ENCODE measurements at places on chromosomes 11 and 22.

DNA sequence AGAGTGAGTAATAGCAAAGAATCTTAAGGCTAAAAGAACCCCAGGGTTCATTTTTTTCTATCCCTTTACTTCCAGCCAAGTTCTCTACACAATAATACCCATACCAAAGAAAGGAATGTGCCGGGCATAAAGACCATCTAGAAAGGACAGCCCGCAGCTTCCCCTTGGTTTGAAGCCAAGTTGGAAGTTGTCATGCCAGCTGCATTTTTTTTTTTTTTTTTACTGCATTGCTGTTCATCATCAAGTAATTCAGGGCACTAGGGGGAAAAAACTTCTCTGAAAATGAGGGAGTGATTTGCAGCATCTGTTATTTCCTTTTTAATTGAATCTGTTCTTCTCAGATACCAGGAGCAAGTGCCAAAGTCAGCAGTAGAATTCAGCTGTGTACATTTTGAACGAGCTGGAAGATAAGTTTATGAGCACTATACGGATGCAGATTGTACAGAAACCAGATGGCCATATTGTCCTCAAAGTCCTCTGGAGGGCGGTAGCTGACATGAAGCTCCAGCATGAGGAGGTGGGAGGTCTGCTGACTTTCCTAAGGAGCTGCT, 56.4 kb downstream of the UBASH3B start:
- DNase-seq = peak; percentile 28
- H3K4me3 ChIP-seq = no peak overlapping the region
- no peaks in the 10 kb centered on the region for H3K27me3 ChIP-seq
- H3K27ac ChIP-seq = peak overlapping the region; percentile 33
- H3K4me1 ChIP-seq = peaks cover 11% of the 10 kb centered on the region

- no peaks in the 10 kb centered on the region for H3K36me3 ChIP-seq
- H3K4me3 ChIP-seq = no peak overlapping the region
- H3K27ac ChIP-seq = no peak overlapping the region
- H3K4me1 ChIP-seq = peaks cover 28% of the 10 kb centered on the region
Observed at GRCh38 chr11:131598305-131598704, 227.9 kb downstream of the NTM start.

- H3K27ac ChIP-seq = no peak overlapping the region
- H3K4me1 ChIP-seq = peaks cover 10% of the 10 kb centered on the region
- H3K36me3 ChIP-seq = peaks cover 94% of the 10 kb centered on the region
- no peak for DNase-seq
- no peaks in the 10 kb centered on the region for H3K27me3 ChIP-seq
- no peak overlapping the region for H3K4me3 ChIP-seq
Observed at GRCh38 chr22:49790912-49791311, 36.8 kb downstream of the BRD1 start.

DNA sequence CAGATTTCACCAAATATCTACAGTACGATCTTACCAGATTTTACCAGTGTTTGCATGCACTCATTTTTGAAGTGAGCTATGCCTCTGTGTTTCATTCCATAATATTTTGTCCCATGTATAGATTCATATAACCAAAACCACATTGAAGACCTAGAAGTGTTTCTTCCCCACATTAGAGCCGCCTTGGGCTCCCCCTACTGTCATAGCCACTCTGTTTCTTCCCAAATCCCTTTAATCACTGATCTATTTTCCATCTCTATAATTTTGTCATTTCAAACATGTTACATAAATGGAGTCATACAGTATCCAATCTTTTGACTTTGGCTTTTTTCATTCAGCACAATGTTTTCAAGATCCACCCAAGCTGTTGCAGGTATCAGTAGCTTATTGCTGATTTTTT, 12.7 kb downstream of the MRGPRX3 start:
- H3K4me1 ChIP-seq = no peaks in the 10 kb centered on the region
- no peak overlapping the region for H3K4me3 ChIP-seq
- no peak for DNase-seq
- H3K36me3 ChIP-seq = no peaks in the 10 kb centered on the region
- H3K27me3 ChIP-seq = no peaks in the 10 kb centered on the region
- no peak overlapping the region for H3K27ac ChIP-seq

DNA sequence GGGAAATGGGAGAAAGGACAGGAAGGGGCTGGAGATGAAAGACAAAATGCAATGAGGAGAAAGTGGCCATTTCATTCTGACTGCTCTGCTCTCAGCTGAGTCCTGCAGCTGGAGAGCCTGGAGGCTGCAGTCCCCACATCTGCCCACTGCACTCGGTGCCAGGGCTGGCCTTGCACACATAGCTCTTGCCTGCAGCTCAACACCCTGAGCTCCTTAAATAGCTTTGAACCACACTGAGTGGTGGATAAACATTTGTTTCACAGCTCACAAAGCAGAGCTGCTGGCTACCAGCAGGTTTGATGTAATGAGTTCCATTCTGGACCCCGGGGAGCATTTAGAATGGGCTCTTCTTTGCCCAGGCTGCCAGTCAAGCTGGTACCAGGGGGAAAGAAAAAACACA, 426.1 kb upstream of the CADM1 start:
- no peak overlapping the region for H3K27ac ChIP-seq
- DNase-seq = no peak
- H3K4me3 ChIP-seq = no peak overlapping the region
- H3K4me1 ChIP-seq = peaks cover 12% of the 10 kb centered on the region

DNA sequence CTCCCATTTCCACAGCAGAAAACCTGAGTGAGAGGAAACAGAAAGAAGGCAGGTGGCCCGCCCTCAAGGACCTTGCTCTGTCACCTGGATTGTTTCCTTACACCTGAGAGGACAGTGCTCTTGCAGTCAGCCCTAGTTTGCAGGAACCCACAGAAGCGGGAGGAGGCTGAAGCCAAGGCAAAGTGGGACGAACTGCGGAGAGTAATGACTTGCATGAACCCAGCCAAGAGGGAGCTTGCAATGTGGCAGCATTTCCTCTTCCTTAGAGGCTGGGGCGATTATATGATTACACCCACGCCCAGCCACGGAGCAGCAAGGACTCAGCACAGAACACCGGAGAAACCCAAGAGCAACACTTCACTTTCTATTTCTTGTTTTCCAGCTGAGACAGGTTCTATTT, 102.6 kb downstream of the SPON1 start:
- no peak overlapping the region for H3K27ac ChIP-seq
- H3K4me1 ChIP-seq = peaks cover 5% of the 10 kb centered on the region
- H3K36me3 ChIP-seq = no peaks in the 10 kb centered on the region
- no peaks in the 10 kb centered on the region for H3K27me3 ChIP-seq

- no peaks in the 10 kb centered on the region for H3K27me3 ChIP-seq
- H3K4me1 ChIP-seq = peaks cover 5% of the 10 kb centered on the region
- no peak overlapping the region for H3K4me3 ChIP-seq
- H3K27ac ChIP-seq = no peak overlapping the region
- DNase-seq = no peak
- H3K36me3 ChIP-seq = peaks cover 29% of the 10 kb centered on the region
Observed at GRCh38 chr11:68541116-68541515, 80.6 kb downstream of the PPP6R3 start.

- no peak for DNase-seq
- H3K4me3 ChIP-seq = no peak overlapping the region
- no peaks in the 10 kb centered on the region for H3K4me1 ChIP-seq
- H3K27ac ChIP-seq = no peak overlapping the region
Observed at GRCh38 chr22:40960145-40960544, 9.0 kb downstream of the RBX1 start.

- no peaks in the 10 kb centered on the region for H3K36me3 ChIP-seq
- peaks cover 31% of the 10 kb centered on the region for H3K4me1 ChIP-seq
- H3K27ac ChIP-seq = no peak overlapping the region
Observed at GRCh38 chr11:27722953-27723344, 22.7 kb upstream of the BDNF start.

DNA sequence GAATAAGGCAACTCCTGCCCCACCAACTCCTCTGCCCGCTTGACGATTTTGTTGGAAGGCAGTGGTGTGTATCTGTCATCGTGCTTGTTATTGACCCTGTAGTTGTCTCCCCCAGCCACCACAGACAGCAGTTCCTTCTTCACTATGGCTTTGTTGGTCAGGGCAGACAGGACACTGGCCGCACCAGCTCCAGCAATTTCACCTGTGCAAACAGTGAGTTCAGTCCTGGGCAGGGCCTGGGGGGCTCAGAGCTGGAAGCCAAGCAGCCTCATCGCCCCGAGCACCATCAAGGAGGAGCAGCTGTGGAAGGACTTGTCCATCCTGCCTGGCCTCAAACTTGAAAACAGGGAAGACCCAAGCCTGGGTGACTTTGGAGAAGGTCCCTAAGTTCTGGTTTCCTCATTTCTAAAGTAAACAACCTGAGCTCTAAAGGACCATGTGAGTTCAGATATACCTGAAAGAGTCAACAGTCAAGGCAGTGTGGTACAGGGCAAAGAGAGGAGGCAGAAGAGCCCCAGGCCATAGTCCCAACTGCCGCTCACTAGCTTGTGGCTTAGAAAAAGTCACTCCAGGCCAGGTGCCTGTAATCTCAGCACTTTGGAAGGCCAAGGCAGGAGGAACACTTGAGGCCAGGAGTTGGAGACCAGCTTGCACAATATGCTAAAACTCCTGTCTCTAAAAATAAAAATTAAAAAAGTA, 4.6 kb downstream of the PLAAT2 start:
- H3K36me3 ChIP-seq = no peaks in the 10 kb centered on the region
- DNase-seq = no peak
- H3K27ac ChIP-seq = no peak overlapping the region
- H3K27me3 ChIP-seq = no peaks in the 10 kb centered on the region
- no peak overlapping the region for H3K4me3 ChIP-seq
- peaks cover 10% of the 10 kb centered on the region for H3K4me1 ChIP-seq

All from spinal cord (tissue), 10 donors.